ENCODE measurements at places on chromosomes 3 and 15. TPM values are rescaled to one million over a fixed set of nuclear protein-coding genes. Genes with fewer than 3 reads are reported as not detected.

DNA sequence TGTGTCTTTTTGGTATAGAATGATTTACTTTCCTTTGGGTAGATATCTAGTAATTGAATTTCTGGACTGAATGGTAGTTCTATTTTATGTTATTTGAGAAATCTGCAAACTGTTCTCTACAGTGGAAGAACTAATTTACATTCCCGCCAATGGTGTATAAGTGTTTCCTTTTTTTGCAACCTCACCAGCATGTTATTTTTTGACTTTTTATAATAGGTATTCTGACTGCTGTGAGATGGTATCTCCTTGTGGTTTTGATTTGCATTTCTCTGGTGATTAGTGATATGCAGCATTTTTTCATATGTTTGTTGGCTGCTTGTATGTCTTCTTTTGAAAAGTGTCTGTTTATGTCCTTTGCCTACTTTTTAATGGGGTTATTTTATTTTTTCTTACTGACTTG is 607.2 kb downstream of the OTOL1 start:
- no peaks in the 10 kb centered on the region for H3K27me3 ChIP-seq
- H3K36me3 ChIP-seq = no peaks in the 10 kb centered on the region

DNA sequence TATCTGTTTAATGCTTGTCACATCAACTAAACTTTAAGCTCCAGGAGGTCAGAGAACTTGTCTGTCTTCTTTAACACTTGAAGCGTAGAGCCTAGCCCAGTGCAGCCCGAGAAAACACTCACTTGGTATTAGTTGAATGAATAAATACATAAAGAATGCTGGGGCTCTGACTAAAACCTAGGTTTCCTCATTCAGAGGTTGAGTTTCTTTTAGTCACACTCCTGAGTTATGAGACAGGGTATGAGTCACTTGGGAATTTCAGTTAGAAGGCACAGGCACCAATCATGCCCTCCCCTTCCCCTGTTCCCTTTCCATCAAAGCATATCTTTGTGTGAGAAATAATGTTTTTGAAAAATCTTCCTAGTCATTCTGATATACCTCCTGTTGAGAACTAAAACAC is 589.8 kb upstream of the DPPA4 start:
- H3K4me1 ChIP-seq = no peaks in the 10 kb centered on the region
- H3K27ac ChIP-seq = no peak overlapping the region
- no peaks in the 10 kb centered on the region for H3K27me3 ChIP-seq
- DNase-seq = no peak

GRCh38 chr15:88954431-88955277 is 41.5 kb upstream of the MFGE8 start:
- H3K4me1 ChIP-seq = no peaks in the 10 kb centered on the region
- DNase-seq = no peak
- H3K27me3 ChIP-seq = no peaks in the 10 kb centered on the region

DNA sequence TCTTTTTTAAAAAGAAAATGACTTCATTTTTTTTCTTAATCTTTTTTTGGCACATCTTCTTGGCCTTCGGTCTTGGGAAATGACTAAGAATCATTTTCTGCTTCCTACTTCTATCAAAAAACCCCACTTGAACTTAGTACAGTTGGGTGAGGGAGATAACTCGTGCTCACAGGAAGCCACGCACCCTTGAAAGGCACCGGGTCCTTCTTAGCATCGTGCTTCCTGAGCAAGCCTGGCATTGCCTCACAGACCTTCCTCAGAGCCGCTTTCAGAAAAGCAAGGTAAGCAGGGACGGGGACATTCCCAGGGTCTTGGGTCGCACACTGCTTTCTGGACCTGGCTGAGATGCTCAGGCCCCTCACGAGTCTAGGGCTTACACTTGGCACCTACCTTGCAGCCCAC is at the start of gene CCR4:
CCR4 (plus strand) TSS at position 235 of the 402 bp plus-strand sequence. CDS start 1,779 bp downstream, outside the sequence.
- no peak within 1 kb of the TSS for H3K27ac ChIP-seq
- H3K4me1 ChIP-seq = peaks cover under 1% of the 10 kb centered on the region
- H3K4me3 ChIP-seq = no peak within 1 kb of the TSS
- no peaks in the 10 kb centered on the region for H3K36me3 ChIP-seq

GRCh38 chr3:52405601-52406110 is 39.2 kb downstream of the SEMA3G start:
- no peaks in the 10 kb centered on the region for H3K27me3 ChIP-seq
- no peak overlapping the region for H3K27ac ChIP-seq
- H3K36me3 ChIP-seq = peaks cover 80% of the 10 kb centered on the region
- H3K4me1 ChIP-seq = peaks cover 18% of the 10 kb centered on the region
- no peak overlapping the region for H3K4me3 ChIP-seq

DNA sequence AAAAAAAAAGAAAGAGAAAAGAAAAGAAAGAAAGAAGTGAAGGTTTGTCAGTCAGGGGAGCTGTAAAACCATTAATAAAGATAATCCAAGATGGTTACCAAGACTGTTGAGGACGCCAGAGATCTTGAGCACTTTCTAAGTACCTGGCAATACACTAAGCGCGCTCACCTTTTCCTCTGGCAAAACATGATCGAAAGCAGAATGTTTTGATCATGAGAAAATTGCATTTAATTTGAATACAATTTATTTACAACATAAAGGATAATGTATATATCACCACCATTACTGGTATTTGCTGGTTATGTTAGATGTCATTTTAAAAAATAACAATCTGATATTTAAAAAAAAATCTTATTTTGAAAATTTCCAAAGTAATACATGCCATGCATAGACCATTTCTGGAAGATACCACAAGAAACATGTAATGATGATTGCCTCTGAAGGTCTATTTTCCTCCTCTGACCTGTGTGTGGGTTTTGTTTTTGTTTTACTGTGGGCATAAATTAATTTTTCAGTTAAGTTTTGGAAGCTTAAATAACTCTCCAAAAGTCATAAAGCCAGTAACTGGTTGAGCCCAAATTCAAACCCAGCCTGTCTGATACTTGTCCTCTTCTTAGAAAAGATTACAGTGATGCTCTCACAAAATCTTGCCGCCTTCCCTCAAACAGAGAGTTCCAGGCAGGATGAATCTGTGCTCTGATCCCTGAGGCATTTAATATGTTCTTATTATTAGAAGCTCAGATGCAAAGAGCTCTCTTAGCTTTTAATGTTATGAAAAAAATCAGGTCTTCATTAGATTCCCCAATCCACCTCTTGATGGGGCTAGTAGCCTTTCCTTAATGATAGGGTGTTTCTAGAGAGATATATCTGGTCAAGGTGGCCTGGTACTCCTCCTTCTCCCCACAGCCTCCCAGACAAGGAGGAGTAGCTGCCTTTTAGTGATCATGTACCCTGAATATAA is 2.0 kb downstream of the B2M start:
- H3K27me3 ChIP-seq = no peaks in the 10 kb centered on the region
- peak overlapping the region; percentile 100 for H3K27ac ChIP-seq
- peaks cover 53% of the 10 kb centered on the region for H3K36me3 ChIP-seq
- no peak for DNase-seq
- peak overlapping the region; percentile 96 for H3K4me3 ChIP-seq
- H3K4me1 ChIP-seq = peaks cover 47% of the 10 kb centered on the region

GOLGA6L24 gene
- total RNA-seq = not detected

Measured in upper lobe of right lung (tissue), 1 donor.